Hippocampal formation (tissue), 2 donors: ENCODE measurements at places on chromosomes 5 and 9.

DNA sequence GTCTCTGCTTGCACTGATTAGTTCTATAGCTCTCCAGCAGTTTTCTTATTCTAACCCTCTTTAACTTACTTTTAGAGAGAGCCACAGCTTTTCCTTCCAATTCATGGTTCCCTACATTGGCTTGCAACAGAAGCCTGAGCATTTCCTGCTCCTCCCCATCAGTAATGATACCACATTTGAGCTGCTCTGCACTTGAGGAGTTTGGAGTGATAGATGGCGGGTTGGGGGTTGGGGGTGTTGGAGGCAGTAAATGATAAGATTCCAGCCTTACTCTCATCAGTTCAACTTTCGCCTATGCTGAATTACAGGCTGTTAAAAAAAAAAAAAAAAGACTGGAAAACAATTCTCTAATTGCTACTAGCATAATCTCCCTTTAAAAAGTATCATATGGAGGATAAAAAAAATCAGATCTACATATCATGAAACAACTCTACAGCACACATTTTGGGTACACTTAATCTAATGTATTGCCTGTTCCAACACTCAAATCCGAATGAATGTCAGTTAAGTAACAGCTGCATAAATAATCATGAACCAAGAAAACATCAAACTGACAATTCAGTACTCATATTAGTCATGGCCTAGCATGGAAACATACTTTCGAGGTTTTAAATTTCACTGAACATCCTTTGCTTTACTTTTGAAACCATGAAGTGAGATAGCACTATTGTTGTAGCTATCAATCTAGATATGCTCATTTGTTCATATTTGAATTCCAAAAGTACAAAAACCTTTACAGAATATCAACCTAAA, 224.7 kb downstream of the NFIB start:
- no peak for DNase-seq

DNA sequence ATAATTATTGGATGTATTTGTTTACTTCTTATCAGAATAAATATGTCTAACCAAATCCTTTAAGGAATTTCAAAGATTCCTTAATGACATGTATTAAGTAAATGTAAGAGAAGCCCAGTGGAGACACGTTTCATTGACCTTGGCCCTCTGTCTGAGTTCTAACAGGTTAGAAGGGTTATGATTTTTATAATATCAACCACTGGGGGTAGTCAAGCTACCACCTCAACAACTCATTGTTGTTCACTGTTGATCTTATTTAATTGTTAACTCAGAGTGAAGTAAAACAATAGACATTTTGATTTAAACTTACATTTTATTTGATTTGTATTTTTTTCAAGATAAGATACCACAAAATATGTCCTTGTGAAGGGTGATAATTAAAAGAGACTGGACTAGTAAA, 499.2 kb upstream of the COX7C start:
- no peak for DNase-seq

DNA sequence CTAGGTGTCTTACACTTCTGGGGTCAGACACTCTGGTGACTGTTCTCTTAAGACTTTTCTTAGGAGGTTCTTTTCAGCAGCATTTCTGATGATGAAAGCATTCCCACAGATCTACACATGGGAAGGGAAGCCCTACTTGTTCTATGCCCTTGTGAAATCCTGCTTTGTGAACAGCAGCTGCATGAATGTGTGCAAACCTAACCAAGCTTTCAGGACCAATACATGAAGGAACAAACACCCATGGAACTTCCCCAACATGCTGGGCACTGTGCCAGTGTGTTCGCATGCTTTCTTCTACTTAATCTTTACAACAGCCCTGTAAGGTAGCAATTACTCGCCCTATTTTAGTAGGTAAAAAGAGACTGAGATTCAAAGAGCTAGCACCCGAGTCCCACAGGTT, 439.9 kb upstream of the KLF4 start:
- peak; percentile 11 for DNase-seq

GRCh38 chr5:19900269-19900668, 87.7 kb downstream of the CDH18 start:
- no peak for DNase-seq

- DNase-seq, result peak; percentile 46
Observed at GRCh38 chr9:2559192-2560152, 62.1 kb upstream of the VLDLR start.

GRCh38 chr9:1455766-1456165, 405.6 kb downstream of the DMRT2 start:
- no peak for DNase-seq

DNA sequence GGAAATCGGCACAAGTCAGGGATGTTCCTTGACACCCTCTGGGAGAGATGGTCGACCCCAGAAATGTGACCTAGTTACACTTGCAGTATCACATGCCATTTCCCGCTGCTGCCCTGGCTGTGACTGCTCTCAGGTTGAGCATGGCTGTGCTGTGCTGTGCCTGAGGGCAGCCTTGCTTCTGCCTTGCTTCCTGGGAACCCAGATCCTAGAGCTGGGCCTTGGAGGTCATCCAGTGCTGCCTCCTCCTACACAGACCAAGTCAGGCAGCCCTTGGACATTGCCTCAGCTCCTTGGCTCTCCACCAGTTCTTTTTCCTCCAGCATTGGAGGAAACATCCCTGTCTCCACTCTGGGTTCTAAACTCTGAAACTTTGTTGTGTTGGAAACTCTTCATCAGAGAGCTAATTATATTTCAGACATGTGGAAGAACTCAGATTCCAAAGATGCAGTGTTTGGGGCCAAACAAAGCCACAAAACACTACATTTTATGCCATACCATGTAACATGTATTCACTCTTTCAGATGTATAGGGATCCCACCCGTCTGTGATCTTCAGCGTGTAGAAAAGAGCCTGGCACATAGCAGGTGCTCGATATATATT, 6.1 kb downstream of the MAMDC2 start:
- DNase-seq, result peak; percentile 4

DNA sequence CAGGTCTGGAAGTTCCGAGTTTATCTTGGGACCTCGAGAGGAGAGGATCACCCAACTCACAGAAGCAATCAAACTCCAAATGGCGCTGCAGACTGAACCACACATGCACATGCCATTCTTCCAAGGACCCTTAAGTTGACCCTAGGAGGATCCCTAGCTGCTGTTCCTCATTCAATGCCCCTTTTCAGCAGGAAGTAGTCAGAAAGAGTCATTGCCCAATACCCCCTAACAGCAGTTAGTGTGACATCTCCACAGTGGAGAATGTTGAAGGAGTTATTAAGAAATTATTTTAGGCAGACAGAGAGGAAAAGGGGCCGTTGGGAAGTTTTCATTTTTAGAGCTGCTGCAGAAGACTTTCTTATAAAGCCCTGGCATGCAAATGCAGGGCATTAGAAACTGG, 229.9 kb upstream of the DAB2 start:
- no peak for DNase-seq

- DNase-seq, result no peak
Observed at GRCh38 chr5:18243846-18244245, 609.6 kb downstream of the TAF11L14 start.

- DNase-seq, result peak; percentile 82
Observed at GRCh38 chr9:111294691-111295451, 35.2 kb downstream of the OR2K2 start.

DNA sequence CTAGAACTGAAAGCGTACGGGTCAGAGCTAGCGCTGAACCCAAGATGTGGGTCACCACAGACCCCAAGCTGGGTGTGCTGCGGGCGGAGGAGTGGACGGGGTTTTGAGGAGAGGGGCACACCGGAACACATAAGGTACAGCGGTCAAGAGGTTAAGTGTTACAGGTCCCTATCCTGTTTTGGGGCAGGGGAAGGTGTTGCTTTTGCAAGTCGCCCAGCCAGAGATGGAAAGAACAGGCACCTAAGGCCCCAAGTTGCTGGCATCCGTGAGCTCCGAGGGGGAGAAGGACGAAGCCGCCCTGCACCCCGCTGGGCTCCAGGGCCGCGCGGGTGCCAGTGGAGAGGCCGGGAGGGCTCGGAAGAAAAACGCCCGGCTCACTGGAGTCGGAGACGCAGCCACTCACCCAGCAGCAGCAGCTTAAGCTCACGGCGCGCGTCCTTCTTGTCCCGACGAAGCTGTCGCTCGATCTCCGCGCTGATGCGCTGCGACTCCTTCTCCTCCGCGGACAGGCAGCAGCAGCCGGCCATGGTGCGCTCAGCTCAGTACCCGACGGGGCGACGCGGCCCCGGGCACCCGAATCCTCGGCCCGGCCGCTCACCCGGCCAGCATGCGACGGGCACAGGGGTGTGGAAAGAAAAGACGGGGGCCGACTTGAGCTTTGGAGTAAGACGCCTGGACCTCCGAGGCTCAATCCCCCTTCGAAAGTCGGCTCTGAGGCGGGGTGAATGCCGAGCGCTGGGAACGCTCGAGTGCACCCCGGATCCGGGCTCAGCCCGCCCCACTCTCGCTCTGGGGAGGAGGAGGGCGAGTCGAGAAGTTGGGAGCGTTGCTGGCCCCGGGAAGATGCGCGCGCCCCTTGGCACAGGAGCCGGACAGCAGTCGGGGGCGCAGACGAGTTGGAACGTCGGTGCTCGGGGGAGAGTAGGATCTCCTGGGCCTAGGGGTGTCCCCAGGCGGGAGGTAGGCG, 572 bp downstream of the GNA14 start:
- no peak for DNase-seq

DNA sequence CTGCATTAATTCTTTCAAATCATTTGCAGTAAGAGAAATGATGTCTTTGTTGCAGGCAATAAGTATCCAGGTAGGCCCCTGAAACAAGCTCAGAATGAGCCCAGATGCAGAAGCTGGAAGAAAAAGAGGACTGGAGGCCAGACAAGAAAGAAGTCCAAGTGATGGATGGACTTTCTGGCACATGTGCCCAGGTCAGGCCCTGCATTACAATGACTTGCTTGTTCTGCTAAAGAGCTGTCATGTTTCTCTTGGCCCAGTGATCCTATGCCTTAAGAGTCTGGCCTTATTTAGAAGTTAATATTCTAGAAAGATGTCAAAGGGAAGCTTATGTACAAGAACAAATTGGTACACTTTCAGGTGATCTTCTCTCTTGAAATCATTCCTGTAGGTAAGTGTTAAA, 64.8 kb downstream of the DPYSL3 start:
- no peak for DNase-seq

DNA sequence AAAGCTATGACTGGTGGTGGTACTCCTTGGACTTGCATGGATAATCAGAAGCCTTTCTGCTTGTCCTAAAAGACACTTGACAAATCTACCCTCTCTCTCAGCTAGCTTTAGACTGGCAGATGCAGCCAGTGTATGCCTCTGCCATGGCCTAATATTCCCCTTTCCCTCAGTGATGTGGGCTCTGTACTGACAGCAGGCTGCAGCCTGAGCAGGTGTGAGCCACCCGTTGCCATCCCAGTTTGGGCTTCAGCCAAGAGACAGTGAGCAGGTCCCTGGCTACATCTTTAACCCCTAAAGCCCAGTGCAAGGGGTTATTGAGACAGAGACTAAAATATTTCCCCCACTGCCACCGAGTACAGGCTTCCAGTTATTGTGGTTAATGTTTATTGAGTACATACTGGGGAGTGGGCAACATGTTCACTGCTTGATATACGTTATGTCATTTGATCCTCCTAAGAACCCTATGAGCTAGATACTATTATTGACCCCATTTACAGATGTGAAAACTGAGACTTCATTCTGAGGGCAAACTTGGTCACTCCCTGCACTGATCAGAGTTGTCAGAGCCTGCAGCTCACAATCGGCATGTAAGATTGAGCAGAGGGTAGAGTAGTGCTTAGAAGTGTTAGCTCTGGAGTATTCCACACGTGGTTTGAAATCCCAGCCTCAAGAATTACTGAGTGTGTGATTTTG, 254.2 kb downstream of the ARHGAP26 start:
- no peak for DNase-seq

DNA sequence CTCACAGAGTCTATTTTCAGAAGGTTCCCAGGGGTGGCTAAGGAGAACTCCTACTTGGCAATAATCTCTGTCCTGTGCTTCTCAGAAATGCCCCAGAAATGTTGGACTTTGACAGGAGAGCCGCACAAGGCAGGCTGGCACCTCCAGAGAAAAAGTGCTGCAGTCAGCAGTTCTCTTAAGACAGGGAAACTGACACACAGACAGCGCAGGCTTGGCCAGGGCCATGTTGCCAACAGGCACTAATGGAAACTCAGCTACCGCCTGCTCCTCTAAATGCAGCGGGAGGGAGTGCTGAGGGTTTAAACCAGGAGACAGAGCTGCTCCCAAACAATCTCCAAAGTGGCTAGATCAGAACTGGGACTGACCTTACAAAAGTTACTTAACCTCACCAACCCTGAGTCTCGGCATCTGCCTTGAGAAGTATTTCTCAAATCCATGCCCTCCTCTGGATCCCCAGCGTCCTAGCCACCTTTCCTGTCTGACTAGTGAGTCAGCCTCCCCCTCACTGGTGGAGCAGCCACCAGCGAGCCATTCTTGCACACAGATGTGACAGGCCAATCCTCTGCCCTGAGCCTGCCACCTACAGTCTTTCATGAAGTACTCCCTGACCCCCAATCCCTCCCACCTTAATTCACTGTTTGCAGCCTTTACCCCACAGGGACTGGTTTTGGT, 186.4 kb downstream of the CDK5RAP2 start:
- no peak for DNase-seq

DNA sequence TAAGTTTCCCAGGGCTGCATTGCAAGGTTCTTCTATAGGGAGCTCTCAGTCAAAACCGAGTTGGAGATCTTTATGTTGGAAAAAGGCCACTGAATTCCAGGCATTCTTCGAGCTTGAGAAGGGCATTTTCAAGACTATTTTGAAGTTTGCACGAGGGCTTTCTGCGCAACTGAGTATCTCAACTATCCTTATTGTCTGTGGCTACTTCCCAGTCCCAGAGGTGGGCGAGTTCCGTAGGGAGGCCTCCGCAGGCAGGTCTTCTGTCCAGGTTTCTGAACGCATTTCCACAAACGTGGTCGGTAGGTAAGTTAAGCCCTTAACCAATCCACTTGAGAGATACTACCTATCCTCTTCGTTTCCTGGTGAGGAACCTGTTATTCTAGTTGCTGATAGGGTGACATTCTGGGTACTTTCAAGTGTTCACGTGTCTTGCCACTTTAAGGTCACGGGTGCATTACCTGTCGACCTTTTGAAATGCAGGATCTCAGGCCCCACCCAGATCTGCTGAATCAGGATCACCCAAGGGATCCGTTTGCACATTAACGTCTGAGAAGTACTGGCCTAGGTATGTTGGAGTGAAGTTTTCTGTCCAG, 51.4 kb upstream of the TJP2 start:
- no peak for DNase-seq

GRCh38 chr5:172871982-172872381, 37.9 kb downstream of the ERGIC1 start:
- DNase-seq, result no peak

- no peak for DNase-seq
Observed at GRCh38 chr5:126619781-126620180, 19.0 kb downstream of the PHAX start.

GRCh38 chr9:93329629-93330280, 121.7 kb upstream of the FAM120A start:
- DNase-seq, result no peak

GRCh38 chr5:1392801-1393565, 48.1 kb upstream of the CLPTM1L start:
- no peak for DNase-seq

DNA sequence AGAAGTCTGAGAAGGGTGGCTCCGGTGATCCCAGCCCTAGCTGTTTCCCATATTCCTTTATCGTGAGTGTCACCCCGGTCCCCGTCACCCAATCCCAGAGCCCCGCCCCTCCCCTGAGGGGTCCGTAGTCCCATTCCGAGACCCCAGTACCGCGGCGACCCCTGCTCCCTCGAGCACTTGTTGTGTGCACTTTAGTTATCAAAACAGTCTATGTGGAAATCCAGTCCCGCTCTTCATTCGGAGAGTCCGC, 223 bp downstream of the LRSAM1 start:
- DNase-seq, result no peak

- no peak for DNase-seq
Observed at GRCh38 chr9:74735761-74736160, 152.0 kb downstream of the TRPM6 start.

GRCh38 chr5:173583346-173583745, 33.1 kb downstream of the BOD1 start:
- no peak for DNase-seq
